ENCODE measurements at places on chromosomes 5 and 9.

GRCh38 chr9:36976371-36977030, 57.6 kb downstream of the PAX5 start:
- DNase-seq = no peak

DNA sequence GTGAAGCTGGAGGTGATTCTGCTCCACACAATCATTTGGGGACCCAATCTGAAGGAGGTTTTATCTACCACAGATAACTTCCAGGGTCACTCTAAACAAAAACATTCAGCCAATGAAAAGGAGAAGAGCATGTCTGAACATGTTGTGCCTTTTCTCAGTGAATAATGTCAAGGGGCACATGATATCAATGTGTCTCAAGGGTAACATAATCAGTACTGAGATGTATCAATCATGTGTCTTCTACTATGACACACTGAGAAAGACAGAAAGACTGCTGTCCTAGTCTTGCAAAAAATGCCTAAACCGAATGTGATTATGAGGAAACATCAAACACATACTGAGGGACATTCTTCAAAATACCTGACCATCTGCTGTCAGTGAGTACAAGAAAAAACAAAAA, 25.4 kb upstream of the RASA1 start:
- no peak for DNase-seq

DNA sequence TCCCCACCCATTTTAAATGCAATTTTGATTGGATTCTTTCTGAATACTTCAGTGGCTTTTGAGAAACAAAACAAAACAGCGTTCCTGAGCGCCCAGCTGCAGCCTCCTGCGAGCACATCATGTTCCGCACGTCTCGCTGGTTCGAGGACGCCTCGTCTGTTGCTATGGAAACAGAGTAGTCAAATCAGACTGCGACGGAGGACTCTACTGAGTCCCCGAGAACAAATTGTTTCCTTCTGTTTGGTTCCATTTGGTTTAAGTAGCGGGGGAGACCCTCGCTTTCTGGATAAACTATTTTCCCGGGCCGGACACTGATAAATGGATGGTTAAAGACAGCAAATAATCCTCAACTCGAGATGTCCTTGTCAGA, 69.0 kb downstream of the SLC28A3 start:
- DNase-seq = peak; percentile 53

- DNase-seq = no peak
Observed at GRCh38 chr5:944992-945685, 52.5 kb downstream of the TRIP13 start.

GRCh38 chr9:78207319-78207718, 28.6 kb upstream of the CEP78 start:
- DNase-seq = no peak

- DNase-seq = no peak
Observed at GRCh38 chr5:155308289-155308688, 294.7 kb downstream of the KIF4B start.

DNA sequence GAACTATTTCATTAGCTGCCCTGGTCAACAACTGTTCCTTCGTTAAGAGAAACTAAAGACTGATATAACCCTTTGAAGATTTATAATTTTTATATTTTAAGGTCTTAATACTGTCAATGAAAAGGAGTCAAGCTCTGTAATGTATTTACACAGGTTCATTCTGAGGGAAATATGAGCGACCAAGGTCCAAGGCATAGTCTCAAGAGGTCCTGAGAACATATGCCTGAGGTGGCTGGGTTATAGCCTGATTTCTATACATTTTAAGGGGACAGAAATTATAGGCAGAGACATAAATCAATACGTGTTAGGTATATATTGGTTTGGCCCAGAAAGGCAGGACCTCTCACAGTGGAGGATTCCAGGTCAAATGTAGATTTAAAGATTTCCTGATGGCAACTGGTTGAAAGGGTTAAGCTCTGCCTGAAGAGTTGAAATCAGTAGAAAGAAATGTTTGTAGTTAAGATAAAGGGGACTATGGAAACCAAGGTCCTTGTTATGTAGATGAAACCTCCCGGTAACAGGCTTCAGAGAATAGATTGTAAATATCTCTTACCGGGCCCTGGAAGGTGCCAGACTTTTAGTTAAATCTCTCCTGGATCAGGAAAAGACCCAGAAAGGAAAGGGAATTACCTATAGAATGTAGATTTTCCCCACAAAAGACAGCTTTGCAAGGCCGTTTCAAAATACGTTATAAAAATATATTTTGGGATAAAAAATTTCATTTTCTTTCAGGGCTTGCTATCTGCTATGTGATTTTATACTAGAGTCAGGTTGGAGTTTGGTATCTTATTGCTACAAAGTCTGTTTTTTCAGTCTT, 107.3 kb upstream of the PRLR start:
- DNase-seq = no peak

DNA sequence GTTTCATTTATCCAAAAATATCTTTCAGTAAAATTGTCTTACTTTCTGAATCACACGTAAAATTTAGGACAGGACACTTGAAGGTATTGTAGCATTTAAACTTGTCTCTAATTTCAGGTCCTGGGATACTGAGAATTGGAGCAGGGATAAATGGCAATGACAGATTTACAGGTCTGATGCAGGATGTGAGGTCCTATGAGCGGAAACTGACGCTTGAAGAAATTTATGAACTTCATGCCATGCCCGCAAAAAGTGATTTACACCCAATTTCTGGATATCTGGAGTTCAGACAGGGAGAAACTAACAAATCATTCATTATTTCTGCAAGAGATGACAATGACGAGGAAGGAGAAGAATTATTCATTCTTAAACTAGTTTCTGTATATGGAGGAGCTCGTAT, 99.2 kb downstream of the ADGRV1 start:
- no peak for DNase-seq

DNA sequence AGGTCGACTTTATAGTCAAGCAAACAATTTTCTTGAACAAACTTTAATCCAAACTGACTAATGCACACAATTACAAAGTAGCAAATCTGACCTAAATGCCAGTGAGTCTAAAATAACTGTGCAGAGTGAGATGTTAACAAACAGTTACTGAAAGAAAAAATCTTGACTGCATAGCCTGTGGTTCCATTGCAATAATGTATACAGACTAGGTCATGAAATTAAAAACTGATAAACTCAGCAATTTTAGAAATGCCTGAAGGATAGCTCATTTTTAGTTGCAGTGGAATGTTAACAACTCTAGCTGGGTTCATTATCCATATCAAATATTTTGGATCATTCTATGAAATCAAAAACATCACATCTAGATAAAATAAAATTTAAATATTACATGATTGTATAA, 73.4 kb upstream of the CDH12 start:
- no peak for DNase-seq

- DNase-seq = no peak
Observed at GRCh38 chr5:38367410-38367809, 109.1 kb downstream of the EGFLAM start.

GRCh38 chr5:171315386-171315891, 6.4 kb downstream of the TLX3 start:
- no peak for DNase-seq

DNA sequence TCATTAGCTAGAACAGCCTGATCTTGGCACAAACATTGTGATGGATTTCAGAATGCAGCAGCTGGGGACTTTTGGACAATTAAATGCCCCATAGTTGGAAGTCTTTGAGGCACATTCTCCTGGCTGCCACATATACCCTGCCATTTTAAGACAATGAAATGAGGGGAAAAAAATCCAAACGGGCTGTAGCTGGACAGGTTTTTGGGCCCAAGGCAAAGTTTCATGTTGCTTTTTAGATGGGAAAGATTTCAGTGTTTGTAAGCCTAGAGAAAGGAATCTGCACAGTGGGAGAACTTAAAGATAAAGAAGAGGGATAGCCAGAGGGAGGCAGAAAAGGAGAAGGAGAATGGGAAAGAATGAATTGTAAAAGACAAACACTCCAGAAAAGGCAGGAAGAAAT, 30.0 kb upstream of the RICTOR start:
- no peak for DNase-seq

DNA sequence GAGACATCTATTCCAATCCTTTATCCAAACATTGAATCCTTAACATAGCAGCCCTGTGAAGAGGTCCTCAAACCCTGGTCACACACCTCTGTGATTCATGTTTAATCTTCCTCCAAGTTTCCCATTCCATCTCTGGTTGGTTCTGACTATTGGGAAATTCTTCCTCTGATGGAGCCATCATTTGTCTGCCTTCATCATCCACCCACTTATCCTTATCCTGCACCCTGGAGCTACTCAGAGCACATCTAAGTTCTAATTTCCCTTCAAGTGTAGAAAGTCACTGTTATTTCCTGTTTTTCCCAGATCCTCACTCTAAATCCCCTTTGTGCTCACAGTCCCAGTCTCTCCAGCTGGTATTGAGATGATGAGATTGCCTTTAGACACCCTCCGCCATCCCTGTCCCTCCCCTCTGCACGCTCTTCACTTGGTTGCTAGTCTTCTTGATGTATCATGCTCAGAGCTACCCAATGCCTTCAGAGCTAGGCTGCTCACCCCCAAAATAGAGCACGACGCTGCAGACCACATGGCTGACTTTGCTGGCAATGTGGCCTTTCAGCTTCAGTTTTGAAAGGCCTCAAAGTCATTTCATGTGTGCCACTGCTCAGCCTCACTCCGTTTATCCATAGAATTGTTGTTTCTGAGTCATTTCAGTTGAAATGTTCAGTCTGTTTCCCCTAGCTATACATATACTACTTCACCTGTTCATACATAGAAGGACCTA, 154.3 kb downstream of the PALM2AKAP2 start:
- DNase-seq = no peak

- DNase-seq = no peak
Observed at GRCh38 chr9:92917176-92917800, 30.0 kb upstream of the FGD3 start.

GRCh38 chr5:61525512-61526206, 193.6 kb downstream of the ZSWIM6 start:
- no peak for DNase-seq

GRCh38 chr9:19457693-19458009, 48.8 kb downstream of the ACER2 start:
- no peak for DNase-seq

GRCh38 chr5:43396762-43397304, 15.4 kb downstream of the CCL28 start:
- peak; percentile 65 for DNase-seq

- no peak for DNase-seq
Observed at GRCh38 chr5:22852807-22853660, at the start of gene CDH12. TSS of gene CDH12 (minus strand) at chr5:22853344.

- DNase-seq = no peak
Observed at GRCh38 chr9:124286292-124286931, 28.7 kb downstream of the NEK6 start.

DNA sequence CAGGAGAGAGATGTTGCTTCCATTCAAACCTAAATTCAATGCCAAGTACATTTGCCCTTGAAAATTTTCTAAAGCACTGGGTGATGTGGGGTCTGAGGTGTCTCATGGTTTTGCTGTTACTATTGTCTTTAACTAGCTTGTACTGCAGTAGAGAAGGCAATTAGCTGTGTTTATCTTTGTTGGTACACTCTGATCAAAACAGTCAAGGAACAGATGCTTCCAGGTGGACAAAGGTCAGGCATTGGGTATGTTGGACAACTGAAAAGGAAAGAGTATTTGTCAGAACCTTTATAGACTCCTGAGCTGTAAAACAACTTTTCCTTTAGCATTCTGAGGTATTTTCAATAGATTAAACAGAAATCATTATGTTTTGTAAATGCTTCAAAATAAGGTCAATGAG, 2228.7 kb upstream of the WWC1 start:
- DNase-seq = no peak

- no peak for DNase-seq
Observed at GRCh38 chr5:118044169-118044568, 944.2 kb downstream of the DTWD2 start.

DNA sequence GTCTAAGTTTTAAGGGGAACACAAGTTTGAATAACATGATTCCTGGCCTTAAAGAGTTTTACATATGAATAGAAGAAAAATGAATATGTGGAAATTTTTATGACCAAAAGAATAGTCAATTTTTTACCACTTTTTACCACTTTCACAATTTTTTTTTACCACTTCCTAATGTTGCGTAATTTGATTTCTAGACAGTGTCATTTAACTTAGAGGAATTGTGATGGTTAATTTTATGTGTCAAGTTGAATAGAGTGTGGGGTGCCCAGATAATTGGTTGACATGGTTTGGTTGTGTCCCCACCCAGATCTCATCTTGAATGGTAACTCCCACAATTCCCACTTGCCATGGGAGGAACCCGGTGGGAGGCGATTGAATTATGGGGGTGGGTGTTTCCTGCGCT, 416.6 kb downstream of the KIF4B start:
- no peak for DNase-seq

GRCh38 chr5:127324756-127325155, 34.2 kb downstream of the MEGF10 start:
- no peak for DNase-seq

- no peak for DNase-seq
Observed at GRCh38 chr5:106874531-106874930, 796.2 kb downstream of the EFNA5 start.

DNA sequence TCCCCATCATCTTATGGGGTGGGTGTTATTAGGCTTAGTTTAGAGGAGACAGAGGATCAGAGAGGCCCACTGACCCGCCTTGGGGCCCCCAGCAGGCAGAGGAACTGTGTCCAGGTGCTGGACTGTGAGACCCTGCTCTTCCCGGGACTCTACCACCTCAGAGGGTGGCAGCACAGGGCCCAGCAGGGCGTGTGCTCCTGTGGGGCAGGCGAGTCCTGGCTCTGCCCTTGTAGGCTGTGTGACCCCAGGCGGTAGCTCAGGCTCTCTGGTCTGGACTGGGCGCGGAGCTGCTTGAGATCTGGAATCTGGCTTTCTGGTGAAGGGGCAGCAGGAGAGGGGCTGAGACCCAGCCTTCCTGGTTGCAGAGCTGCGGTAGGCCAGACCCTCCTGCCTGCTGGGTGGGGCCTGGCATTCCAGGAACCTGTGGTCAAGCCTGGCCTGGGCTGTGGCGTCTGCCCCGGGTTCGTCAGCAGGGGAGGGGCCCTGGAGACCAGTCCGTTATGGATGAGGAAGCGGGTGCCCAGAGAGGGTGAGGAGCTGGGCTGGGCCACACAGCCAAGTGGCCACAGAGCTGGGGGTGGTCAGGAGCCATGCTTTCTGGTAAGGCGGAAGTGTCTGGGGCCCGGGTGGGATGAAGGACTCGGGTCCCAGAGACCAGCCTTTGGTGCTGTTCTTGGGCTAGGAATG, 46.5 kb downstream of the RXRA start:
- DNase-seq = peak; percentile 76

GRCh38 chr9:115374724-115375268, 256.8 kb upstream of the TNC start:
- no peak for DNase-seq

DNA sequence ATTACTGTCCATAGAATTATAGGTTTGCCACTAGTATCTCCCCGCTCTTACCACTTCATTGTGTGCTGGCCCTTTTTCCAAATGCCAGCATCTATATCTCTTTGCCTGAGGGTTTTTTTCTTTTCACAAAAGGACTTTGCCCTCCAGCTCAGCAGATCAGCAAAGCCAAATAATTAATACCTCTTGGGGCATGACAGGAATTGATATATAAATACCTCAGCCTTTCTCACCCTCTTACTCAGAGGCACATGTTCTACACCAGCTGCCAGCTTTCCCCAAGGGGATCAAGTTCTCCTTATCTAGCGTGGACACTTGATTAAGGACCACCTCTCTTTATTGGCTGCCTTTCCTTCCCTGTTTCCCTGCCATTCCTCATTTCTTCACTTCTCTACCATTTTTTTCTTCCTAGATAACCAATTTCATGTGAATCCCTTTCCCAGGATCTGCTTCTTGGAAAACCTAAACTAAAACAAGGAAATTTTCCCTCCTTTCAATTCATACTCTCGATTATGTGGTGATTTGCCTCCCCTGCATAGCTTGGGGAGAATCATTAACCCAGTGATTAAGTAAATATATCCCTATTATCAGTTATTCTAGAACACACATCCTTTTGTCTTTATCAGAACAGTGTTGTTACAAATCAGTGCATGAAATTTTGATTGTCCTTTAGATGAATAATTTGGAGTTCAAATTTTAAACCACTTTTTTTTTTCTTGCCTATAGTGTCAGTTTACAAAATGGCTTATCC, 6.9 kb upstream of the NUDT12 start:
- no peak for DNase-seq

Data from left ventricle myocardium superior (tissue), 1 donor.